AG04449 (cell line): ENCODE measurements at places on chromosomes 13 and 19.
A peak's percentile ranks its signal among the peaks of the same experiment; 100 is the strongest.

GRCh38 chr13:101751488-101751887 lies 299.0 kb downstream of the ITGBL1 start:
- peak; percentile 46 for DNase-seq

DNA sequence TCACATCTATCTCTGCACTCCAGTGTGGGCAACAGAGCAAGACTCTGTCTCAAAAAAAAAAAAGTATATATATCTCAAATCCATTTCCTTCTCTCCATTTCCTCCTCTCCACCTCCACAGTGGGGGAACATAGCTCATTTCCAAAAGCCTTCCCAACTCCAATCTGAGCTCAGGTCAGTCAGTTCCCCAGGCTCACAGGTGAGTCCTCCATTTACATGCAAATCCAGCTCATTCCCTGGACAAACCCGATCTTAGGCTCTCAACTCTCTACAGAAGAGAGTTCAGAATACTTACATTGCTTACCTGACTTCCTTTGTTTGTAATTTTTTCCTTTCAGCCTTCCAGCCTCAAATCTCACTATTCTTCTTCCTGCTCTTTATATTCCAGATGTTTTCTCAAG lies 518.3 kb downstream of the GPC6 start:
- no peak for DNase-seq

DNA sequence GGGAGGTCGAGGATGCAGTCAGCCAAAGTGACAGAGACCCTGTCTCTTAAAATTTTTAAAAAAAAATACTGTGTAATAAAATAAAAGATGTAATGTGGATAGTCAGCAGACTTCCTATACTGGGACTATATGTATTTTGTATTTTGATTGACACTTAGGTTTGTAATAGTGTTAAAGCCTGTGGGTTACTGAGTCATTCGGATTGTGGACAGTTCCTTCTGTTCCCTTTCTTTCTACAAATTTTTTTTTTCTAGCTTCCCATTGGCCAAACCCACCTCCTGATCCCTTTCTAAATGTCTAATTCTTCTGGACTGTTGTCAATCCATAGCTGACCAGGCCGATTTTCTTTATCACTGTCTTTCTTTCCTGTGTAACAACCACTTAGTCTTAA lies 108.0 kb downstream of the DNAJC3 start:
- no peak for DNase-seq

DNA sequence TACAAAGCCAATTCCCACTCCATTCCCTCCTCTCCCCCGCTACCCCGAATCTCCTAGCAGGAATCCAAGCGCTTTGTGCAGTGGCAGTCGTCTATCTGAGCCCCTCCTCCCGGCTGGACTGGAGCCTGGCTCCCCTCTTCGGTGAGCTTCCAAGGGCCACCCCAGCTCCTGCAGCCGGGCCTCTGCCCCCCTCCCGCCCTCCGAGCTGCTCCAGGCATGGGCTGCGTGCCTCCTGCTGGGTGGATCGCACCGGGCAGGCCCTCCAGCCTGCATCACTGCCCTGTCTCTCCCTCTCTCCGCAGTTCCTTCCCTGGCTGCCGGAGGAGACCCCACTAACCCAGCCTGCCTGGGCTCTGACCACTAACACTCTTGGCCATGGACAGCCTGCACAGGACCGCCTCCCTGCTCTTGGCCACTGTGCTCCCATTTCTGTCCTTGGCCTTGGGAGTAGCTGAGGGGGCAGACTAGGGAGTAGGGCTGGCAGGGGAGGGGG lies 12.9 kb upstream of the LENG8 start:
- DNase-seq: no peak

DNA sequence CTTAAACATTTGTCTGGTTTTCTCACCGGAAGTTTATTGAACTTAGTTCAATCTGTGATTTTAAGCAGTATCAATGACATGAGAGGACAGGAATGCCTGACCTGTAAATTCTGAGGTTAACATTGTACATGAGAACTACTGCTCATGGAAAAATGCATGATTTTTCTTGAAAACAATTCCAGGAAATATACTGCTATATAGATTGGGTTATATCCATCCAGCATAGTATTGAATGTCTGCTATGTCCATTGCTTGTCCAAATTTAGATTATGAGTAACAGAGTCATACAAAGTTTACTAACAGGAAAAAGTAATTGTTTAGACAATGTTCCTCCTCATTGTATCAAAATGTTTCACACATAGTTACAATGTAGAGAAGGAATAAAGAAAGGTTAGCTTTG lies 606.8 kb downstream of the DACH1 start:
- DNase-seq: no peak

- no peak for DNase-seq
Measured at GRCh38 chr19:58181902-58182576, 822 bp upstream of the ZNF274 start.

DNA sequence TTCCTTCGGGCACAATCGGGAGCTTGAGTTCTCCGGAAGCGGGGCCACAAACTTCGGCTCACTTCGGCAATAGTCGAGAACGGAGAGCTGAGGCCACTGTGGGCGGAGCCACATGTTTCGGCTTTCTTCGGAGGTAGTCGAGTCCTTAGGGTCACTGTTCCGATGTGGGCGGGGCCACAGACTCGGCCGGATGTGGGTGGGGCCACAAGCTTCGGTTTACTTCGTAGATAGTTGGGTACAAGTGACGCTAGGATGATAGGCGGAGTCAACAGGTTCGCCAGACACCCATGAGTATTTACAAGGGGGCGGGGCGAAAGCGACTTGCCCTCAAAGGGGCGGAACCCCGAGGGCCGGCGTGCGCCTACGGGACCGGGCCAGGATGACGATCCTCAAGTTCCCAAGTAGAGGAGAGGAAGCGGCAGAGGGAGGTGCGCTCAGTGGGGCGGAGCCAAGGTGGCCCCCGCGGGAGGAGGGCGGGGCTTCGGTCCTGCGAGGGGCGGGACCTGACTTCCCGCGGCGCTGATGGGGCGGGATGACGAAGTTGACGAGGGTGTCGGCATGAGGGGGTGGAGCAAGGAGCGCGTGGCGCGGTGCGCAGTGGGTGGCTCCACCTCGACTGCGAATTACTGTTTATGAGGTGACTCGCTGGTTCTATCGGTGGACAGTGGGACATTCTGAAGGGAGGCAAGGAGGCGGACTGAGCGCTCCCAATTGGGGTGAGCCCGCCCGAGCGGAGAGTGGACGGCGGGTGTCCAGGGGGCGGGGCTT lies 539 bp upstream of the MBOAT7 start:
- peak; percentile 100 for DNase-seq

DNA sequence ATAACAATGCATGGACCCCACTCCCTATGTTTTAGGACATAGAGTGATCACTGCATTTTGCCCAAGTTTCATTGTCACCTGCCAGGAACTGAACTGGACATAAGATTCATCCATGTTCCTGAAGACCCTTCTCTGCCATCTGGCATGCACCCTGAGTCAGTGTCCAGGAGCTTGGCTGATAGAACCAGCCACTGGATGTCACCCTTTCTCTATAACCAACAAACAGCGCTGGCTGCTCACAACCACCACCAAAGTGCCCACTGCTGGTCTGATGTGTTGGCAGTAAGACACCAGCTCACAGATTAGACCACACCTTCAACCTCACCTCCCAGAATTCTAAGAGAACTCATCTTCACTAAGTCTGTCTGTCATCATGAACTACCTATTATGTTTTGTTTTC lies 333.4 kb downstream of the ITGBL1 start:
- DNase-seq: no peak

DNA sequence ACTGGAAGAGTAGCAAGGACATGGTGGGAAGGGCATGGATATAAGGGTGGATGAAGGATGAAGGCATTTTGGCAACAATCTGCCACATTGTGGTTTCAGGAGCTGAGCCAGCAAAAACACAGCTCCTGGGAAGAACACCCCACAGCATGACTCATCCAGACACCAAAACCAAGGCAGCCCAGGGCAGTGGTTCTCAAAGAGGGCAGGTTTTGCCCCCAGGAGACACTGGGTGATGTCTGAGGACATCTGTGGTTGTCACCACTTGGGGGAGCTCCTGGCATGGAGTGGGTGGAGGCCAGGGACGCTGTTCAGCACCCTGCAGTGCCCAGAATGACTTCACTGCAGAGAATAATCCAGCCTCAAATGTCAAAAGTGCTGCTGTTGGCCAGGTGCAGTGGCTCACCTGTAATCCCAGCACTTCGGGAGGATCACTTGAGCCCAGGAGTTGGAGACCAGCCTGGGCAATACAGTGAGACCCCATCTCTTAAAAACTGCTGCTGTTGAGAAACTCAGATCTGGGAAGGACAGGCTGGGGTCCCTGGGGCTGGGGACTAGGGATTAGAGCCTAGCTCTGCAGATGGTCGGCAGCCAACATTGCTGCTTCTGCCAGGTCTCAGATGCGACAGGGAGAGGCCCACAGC lies 16.1 kb downstream of the ZFR2 start:
- peak; percentile 17 for DNase-seq

- DNase-seq: no peak
Measured at GRCh38 chr13:109389892-109390345, 396.5 kb downstream of the IRS2 start.

DNA sequence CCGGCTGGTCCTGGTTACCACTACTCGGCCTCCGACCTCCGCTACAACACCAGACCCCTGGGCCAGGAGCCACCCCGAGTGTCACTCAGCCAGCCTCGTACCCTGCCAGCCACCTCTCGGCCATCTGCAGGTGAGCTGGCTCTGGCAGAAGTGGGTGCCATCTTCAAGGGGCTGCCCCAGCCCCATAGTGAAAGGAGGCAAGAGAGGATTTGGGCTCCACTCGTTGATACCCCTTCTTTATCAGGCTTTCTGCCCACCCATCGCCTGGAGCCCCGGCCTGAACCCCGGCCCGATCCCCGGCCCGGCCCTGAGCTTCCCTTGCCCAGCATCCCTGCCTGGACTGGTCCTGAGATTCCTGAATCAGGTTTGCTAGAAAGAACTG lies 7.1 kb downstream of the LTBP4 start:
- no peak for DNase-seq

- no peak for DNase-seq
Measured at GRCh38 chr13:48739386-48739964, 85.7 kb downstream of the CYSLTR2 start.
